ENCODE measurements at places on chromosomes 13 and 19.

DNA sequence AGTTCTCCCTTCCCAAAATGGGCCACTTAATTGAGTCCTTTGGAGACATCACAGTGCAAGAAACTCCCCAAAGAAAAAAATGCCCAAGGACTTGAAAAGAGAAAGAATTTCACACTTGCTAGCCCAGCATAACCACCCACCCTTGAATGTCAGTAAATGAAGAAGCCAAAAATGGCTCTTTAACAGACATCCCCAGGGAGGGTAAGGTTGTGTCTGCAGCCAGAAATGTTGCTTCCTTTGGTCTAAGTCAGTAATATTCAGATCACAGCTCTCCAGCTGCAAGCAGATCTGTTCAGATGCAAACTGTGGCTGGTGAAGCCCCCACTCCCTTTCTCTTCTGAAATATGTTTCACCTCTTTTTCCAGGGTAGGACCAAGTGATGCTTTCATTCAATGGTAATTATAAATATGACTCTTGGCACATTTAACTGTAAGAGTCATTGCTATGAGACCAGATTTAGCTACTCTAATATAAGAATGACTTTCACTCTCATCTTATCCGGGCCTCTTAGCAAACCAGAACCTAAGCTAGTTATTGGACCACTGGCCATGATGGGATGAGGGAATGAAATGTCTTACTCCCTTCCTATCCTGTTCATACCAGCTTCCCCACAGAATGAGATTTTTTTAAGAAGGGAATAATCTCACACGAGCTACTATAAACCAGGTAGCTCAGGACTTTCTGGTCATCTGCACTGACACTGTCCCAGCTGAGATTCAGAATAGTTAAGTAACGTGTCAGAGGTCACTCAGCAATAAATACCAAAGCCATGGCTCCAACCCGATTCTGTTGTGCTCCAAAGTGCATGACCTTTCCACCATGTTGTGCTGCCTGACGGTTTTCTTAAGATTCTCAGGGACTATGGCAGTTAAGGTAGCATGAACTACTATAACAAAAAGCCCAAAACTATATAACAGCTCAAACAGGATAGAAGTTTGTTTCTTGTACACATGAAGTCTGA is 234.1 kb downstream of the FOXO1 start:
- no peak for DNase-seq

- no peak for DNase-seq
Observed at GRCh38 chr13:109870274-109870673, 83.9 kb upstream of the IRS2 start.

DNA sequence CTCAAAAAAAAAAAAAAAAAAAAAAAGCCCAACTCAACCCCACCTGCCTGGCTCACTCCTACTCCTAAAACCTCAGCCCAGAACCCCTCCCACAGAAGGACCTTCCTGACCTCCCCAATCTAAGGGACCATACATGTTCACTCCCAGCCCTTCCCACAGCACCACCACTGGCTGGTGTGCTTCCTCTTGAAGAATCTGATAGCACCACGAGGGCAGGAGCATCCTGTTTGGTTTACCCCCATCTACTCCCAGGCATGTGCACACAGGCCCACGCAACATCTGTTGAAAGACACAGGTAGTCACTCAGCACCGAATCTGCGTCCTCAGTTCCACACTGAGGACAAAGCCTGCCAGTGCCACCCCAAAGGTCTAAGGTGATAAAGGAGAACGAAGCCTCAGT is 8.2 kb downstream of the LATS2 start:
- DNase-seq = no peak

DNA sequence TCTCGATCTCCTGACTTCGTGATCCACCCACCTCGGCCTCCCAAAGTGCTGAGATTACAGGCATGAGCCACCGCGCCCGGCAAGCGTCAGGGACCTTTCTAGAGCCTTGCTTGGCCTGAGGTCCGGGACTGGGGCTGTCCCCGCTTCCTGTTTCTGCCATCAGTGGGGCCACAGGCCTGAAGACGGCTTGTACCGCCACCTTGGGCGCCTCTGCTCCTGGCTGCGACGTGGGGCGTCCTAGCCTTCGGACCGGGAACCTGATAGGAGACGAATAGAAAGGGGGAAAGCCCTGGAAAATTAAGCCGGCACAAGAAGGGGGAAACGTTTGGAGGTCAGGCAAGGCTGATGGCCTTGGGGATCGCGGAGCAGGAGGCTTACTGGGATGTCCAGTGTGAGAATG is 35.1 kb downstream of the RNF6 start:
- peak; percentile 15 for DNase-seq

DNA sequence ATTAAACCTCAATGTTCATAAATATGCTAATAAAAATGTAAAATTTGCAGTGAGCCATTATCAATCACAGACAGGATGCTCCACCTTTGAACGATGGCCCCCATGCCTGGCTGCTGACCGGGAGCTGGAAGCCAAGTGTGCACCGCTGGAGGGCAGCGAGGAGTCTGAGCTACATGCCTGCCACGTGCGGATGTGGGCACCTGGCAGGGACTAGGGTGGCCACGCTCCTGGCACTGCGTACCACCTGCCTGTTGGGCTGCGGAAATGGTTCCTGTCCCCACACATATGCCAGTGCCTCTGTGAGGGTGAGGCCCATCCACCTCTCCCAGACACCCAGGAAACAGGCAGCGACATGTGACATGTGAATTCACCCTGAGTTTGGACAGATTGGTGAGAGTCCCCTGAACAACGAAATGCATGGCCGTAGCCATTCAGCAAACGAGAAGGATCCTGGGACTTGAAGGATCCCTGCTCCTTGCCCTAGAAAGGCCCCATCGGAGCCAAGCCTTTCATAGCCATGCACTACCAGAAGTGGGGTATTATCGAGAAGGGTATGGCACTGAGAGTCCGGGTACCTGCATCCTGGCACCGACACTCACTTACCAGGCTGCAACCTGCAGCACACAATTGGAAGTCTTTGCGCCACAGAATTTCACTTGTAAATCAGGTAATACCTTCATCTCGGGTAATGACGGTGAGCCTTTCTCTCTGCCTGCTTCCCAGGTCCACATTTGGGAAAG is 35.8 kb downstream of the TSHZ3 start:
- DNase-seq = no peak

GRCh38 chr13:46648166-46648607 is 95.2 kb downstream of the LRCH1 start:
- no peak for DNase-seq

- no peak for DNase-seq
Observed at GRCh38 chr13:27636589-27637288, 15.0 kb downstream of the POLR1D start.

DNA sequence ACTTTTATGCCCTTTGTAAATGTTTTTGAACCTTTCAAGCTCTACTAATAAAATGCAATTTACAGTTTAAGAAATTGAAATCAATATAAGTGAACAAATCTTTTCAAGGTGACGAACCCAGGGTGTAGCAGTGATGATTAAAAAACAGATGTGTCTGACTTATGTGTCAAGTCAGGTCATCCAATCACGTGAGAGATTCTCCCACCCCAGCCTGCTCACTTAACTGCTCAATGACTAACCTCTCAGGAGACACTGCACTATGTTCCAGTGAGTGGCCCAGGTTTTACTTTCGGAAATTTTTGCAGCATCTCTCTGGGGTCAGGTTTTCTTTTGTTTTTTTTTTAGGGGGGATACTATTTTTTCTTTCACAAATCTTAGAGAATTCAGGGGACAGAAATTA is 60.7 kb downstream of the ZNF429 start:
- no peak for DNase-seq

DNA sequence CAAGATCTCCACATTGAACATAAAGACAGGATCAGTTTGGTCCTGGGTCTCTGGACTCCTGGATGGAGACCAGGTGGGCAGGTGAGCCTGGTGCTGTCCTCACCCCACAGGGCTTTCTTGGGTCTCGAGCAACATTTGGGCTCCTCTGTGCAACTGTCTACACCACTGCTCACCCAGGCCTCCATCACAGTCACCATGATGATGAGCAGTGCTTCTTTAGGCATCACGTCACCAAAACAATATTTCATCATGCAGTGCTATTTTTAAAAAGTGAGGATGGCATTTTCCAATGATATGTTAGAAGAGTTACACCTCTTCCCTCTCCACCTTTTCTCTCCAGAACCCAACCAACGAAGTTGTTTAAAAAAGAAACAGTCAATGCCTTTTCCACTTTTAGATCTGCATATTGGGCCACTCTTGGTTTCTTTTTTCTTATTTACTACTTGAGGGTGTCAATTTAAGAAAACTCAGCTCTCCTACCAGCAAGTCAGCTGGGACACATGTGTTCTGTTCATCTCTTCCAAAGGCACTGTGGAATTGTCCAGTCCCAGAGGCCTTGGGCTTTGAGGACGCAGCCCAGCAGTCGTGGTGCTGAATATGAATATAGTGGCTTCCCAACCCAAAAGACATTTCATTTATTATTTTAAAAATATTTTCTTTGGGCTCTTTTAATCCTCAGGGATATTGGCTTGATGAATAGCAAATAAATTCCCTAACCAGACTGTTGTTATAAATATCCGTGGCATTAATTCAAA is 405.7 kb downstream of the KCNRG start:
- DNase-seq = no peak

DNA sequence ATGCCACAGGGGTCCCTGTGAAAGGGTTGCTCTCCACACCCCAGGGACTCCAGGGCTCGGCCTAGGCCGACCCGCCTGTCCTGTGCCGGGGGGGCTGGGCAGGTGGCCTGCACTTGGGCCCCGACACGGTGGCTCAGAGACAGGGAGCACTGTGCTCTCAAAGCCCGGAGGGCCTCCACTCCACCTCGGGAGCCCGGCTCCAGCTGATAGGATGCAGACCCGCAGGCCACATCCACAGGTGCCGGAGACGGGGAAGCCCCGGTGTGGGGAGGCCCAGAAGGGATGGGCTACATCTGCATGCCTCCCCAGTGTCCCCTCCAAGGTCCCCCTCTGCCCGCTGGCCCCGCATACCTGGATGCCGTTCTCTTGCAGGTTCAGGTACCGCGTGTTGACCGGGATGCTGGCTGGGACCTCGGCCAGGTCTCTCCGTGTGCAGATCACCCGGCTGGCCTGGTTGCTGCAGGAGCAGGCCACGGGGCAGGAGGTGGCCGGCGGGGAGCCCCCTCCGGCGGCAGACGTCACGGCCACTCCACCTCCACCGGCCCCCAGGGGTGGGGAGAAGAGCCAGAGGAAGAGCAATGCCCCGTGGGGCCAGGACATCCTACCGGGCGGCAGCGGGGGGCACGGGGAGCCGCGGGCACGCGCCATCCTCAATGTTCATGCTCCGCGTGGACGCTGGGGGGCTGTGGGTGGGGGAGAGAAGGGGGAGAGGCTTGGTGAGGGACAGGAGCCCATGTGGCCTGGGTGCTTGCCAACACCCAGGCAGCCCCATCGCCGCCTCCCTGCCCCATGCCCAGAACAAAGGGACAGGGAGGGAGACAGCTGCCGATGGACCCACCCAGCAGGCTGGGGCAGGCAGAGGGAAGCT is 19.8 kb downstream of the LRRC4B start:
- DNase-seq = peak; percentile 56

GRCh38 chr19:10230173-10230860 is 814 bp downstream of the S1PR2 start:
- no peak for DNase-seq

DNA sequence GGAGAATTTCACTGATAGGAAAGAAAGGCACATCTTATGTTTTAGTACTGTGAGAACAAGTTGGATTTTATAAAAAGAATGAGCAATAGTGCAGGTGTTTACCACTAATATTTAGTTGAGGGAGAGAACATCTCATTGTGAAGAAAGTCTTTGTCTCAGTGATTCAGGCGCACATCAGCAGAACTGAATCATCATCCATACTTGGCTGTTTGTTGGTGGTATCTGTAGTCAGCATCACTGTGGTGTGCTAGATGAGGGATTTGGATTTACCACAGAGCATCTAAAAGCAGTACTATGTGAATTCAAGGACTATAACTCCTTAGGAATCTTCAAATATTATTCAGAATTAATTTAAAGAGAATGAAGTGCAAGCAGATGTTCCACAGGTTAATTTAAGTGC is 1380.5 kb upstream of the ATXN8OS start:
- DNase-seq = no peak

DNA sequence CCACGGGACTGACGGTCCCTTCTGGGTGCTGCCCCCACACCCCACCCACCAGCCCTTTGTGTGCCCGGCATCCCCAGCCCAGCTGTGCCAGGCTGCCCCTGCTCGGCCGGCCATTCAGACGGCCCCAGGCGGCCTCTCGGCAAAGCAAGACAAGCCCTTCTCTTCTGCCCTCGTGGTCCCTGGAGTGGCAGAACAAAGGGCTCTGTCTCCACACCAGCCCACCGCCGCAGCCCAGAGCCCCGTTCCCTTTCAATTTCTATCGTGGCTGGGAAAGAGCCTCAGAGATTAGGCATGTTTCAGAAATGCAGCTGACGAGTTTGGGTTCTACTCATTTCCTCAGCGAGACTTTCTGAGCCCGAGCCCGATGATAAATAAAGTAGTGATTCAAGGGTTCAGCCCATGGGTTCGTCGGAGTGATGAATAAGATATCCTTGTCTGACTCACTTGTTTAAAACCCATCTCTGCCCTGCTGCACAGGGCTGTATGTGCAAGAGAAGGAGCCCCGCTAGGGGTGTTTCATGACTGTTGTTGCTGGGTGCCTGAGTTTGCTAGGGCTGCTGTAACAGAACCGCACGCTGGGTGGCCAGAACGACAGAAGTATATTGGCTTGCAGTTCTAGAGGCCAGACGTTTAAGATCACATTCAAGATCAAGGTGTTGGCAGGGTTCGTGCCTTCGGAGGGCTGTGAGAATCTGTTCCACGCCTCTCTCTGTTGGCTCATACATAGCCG is 4.3 kb downstream of the MYO9B start:
- DNase-seq = peak; percentile 26

- no peak for DNase-seq
Observed at GRCh38 chr19:16847430-16847829, 18.2 kb downstream of the SIN3B start.

- peak; percentile 2 for DNase-seq
Observed at GRCh38 chr13:62704875-62705274, 1289.2 kb upstream of the PCDH20 start.

GRCh38 chr13:96089749-96090239 is at the start of gene HS6ST3:
Gene HS6ST3 (plus strand): TSS chr13:96090107.
- DNase-seq = peak; percentile 49

DNA sequence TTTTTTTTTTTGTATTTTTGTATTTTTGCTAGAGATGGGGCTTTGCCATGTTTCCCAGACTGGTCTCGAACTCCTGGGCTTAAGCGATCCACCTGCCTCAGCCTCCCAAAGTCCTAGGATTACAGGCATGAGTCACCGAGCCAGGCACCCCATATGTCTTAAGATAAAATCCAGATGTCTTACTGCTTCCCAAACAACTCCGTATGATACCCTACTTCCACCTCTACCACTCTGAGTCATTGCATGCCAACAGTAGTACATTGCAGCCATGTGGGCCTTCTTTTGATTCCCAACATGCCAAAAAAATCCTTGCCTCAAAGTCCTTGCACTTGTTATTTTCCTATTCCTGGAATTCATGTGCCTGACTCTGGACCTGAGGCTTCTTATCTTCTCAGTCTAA is 799.2 kb downstream of the GPC5 start:
- no peak for DNase-seq

- peak; percentile 93 for DNase-seq
Observed at GRCh38 chr13:26228096-26228495, 6.0 kb upstream of the RNF6 start.

GRCh38 chr19:10262771-10263170 is 8.1 kb upstream of the ICAM1 start:
- DNase-seq = no peak

GRCh38 chr13:105827111-105827809 is 708.2 kb downstream of the EFNB2 start:
- no peak for DNase-seq
